ENCODE measurements at places on chromosomes 16 and 17.

DNA sequence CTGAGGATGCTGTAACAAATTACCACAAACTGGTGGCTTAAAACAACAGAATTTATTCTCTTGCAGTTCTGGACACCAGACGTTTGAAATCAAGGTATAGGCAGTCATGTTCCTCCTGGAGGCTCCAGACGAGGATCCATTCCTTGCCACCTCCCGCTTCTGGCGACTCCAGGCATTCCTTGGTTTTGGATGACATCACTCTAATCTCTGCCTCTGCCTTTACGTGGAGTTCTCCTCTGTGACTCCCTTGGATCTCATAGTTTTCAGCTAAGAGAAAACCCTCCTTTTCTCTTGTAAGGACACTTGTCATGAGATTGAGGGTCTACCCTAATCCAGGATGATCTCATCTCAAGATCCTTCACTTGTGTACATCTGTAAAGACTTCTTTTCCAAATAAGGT is 31.4 kb upstream of the HS3ST3B1 start:
- DNase-seq: no peak

GRCh38 chr16:85151603-85152413 is 39.5 kb upstream of the CIBAR2 start:
- no peak for DNase-seq

- no peak for DNase-seq
These were observed 27.4 kb upstream of the SLC38A10 start for GRCh38 chr17:81322271-81323082.

- no peak for DNase-seq
These were observed 132.6 kb downstream of the PITPNC1 start for GRCh38 chr17:67509390-67510287.

Measured in central memory CD8-positive, alpha-beta T cell (primary cell).